Activated T-cell treated with anti-CD3 and anti-CD28 coated beads, Interleukin-2, amount 50 U/mL, for 24 hours (primary cell): ENCODE measurements at places on chromosomes 3 and 15.

- no peak for DNase-seq
Observed at GRCh38 chr3:61460636-61461035, 100.7 kb upstream of the PTPRG start.

GRCh38 chr3:72255791-72256559, 471.0 kb upstream of the PROK2 start:
- DNase-seq = no peak

GRCh38 chr15:74631935-74632560, 16.4 kb downstream of the CLK3 start:
- DNase-seq = peak; percentile 75

GRCh38 chr3:107239703-107240102, 137.5 kb upstream of the CCDC54 start:
- DNase-seq = no peak

- DNase-seq = no peak
Observed at GRCh38 chr15:60161704-60162103, 157.6 kb downstream of the FOXB1 start.

DNA sequence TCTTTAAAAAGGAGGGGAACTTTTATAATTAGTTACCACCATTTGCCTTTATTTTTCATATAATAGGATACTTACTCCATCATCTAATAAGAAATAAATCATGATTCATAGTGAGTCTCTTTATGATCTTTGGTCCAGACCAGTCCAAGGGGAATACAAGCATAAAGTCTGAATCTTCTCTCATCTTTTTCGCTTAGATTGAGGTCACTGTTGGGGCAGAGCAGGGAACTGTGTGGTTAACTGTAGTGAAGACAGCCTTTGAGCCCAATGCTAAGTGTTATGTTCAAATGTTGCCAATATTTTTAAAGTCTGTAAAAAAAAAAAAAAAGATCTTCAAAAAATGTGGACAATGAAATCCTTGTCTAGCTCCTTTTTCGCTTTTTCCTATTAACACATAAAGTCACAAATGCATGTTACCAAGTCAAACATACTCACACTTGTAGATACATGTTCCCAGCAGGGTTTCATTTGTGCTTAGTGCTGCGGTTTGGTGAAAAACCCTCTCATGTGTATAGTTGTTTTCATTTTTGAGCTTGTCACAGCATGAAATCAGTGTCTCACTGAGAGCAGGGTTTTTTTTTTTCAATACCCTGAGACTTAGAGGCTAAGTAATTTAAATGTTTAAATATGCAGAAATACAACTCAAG, 72.1 kb downstream of the EPHA3 start:
- DNase-seq = no peak

DNA sequence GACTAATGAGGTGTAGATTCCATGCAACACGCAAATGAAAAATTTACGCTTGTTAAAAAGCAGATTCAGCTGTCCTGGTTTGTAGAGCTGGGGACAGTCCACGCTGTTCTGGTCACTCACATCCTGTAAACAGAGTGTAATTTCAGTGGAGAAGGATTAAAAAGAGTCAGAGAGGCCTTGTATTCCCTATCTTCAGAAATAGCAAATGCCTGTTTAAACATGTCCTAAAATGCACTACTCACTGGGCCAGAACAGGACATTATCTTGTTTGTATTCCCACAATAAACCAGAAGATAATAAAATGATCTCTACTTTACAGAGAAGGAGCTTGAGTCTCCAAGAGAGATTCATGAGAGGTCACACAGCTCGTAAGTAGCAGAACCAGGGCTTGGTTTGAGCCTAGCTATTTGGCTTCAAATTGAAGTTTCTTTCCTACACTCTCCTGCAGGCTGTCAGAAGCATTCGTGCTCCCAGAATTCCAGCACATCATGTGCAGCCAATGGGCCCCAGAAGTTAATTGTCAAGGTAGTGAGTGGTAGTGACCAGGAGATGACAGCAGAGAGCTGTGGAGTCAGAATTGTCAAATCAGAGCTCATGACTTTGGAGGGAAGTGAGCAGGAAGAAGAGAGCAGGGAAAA, 242.5 kb downstream of the ATP8B4 start:
- no peak for DNase-seq

DNA sequence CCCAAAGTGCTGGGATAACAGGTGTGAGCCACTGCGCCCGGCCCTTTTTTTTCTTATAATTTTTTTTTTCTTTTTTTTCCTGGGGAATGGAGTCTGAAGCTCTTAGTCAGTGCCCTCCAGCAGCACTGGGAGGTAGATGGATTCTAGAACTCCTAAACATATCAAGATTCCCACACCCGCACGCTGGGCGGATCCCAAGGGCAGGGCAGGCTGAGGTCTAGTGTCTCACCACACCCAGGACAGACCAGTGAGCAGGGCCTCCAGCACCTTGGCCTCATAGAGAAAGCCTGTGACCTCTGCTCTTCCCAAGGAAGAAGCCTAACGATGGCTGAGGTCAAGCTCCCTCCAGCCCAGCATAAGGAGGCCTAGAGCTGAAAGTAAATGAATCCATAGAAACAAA, 153.7 kb upstream of the MEF2A start:
- no peak for DNase-seq

- no peak for DNase-seq
Observed at GRCh38 chr3:155185631-155186071, 105.5 kb downstream of the MME start.

DNA sequence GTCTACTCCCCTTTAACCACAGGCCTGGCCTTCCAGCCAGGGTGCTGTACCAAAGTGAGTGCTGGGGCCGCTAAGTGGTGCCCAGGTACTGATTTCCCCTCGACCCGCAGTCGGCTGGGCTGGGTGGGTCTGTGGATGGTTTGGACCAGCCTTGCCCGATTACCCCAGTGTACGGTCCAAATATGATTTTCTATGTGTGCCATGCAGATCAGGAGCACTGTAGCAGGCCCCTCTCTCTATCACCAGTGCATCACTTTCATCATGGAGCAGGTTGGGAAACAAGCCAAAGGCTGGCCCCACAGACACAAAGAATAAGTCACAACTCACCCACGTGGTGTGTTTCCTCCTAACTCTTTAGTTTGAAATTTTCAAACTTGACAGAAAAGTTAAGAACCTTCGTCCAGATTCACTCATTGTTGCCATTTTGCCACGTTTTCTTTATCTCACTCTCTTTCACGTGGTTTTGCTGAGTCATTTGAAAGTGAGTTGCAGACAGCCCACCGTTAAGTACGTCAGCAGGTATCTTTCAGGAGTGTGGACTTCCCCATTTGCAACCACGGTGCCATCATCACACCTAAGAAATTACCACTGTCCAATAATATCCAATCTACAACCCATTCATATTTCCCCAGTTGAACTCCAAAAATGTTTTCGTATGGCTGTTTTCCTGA, 37.0 kb downstream of the ZNF710 start:
- peak; percentile 65 for DNase-seq

DNA sequence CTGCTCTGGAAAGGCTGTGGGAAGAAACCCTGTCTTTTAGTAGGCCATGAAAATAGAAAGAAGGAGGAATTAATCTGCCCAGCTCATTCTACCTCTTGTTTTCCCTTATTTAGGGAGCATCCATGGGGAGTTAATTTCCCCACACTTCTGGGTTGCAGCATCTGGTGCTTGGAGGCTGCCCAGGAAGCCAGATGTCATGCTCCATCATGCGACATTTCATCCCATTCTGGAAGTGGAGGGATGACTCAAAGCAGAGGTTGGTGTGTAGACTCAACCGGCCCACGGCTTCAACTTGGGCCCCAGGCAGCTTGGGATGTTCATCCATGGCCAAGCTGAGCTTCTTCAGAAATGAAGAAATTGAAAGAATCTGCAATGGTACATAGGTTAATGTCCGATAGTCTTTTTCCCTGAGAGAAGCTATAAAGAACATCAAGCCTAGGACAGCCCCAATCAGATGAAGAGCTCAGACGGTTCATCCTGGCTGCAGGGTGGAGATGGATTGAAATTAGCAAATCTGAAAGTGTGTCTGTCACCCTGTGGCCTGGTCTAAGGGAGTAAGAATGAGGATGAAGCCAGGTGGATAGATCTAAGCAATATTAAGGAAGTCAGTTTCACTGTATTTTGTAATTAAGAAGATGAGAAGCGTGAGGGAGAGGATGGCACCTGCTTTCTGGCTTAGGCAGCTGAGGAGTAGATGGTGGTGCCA, 24.5 kb upstream of the PROK2 start:
- no peak for DNase-seq

- no peak for DNase-seq
Observed at GRCh38 chr15:82168296-82168695, 94.2 kb downstream of the EFL1 start.

DNA sequence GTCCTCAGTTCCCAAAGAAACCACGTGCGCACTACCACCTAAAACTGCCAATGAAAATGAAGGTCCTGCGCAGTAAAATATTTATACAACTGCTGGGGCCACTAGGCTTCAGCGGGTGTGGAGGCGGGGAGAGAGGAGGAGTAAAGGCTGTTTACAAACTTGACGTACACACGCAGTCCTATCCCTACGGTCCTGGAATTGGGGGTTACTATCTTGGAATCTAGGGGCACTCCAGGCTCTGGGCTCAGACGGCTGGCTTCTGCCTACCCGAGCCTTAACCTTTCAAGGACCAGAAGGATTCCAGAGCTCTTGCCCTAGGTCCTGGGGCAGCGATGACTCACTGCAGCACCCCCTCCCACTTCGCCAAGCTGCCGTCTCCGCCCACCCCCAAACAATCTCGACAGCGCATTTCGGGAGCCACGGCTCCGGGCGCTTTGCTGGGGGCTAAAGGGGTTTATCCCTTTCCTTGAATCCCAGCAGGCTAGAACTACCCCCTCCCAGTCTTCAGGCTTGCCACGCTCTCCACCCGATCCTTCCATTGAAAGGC, 3.0 kb downstream of the ADAMTS9 start:
- no peak for DNase-seq

DNA sequence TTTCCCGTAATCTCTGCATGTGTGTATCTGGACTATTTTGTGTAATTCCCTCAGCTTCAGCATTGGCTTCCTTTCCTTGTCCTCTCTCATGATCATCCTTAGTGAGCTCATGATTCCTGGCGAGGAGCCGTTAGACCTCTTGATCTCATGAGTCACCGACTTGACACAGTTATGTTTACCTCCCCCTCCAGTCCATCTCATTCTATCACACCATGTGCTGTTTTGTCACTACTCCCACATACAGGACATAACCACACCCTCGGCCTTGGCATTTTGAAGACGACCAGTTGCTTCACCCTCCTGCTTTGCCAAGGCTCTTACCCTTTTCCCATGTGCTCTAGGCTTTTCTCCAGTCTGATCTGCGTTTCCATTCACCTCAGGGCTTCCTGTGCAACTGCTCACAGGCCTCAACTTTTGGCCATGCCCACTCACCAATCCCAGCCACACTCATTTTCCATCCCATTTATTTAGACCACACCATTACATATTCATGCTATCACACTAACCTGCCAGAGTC, 41.5 kb downstream of the CP start:
- no peak for DNase-seq

DNA sequence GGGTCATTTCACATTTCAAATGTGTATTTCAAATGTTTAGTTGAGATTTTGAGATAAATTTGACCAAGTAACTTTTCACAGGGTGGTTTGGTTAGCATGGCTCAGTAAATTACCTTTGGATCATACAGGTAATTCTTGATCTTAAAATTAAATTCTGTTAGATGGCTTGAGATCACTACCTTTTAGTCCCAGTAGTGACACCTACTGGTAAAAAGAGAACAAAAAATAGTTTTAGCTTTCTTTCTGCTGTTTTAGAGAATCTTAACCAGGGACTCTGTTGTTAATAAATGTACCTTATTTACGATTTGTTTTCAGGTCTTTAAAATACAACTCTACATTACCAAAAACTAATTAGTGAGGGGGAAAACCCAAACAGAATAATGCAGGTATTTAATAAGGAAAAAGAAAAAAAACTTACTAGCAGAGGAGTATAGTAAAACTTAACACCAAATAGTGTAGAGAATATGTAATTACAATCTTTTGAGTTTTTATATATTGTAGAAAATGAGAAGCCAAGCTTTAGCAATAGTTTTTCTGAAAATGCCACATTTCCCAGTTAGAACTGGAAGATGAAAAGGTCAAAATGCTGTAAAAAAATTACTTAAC, 620.3 kb upstream of the AGTR1 start:
- no peak for DNase-seq

GRCh38 chr15:62472616-62473299, 307.7 kb upstream of the C2CD4B start:
- DNase-seq = no peak
